Glomerular endothelial cell (primary cell): ENCODE measurements at places on chromosomes 16 and 17. TPM values are rescaled to one million over a fixed set of nuclear protein-coding genes. Genes with fewer than 3 reads are reported as not detected.

DNA sequence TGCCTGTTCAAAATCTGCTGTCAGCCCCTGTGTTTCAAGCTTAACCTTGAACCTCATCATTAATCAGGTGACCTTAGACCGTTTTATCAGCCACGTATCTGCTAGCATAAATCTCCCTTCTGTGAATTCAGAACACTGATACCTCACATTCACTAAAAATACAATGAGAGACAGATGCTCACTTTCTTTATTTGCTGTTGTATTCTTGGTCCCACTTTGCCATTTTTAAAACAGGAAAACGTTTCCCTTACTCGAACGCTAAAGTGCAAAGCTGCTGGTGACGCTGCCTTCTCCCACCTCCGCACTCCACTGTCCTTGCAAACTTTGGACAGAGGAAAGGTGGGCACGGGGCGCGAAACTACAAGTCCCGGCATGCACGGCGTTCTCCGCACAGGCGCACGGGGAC lies 220 bp upstream of the ARHGAP44 start:
- DNase-seq: no peak

DNA sequence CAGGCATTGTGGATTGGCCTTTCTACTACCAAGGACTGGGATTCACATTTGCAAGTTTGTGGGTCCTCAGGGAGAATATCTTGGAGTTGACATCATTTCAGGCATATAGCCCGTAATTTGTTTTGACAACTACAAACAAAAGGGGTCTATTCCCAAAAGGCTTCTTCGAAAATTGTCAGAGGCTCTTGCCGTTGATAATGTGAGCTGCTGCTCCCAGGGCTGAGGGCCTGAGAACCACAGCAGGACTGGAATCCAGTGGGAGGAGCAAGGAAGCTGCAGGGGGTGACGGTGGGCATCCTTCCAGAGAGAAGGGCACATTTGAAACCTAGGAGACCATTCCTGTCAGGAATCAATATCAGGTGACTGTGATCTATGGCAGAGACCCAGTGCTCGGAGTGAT lies 761.6 kb upstream of the RBFOX1 start:
- DNase-seq: no peak

ESRP2 gene
- 0.29 and 2.9 TPM in 2 replicates for total RNA-seq

- no peak for DNase-seq
These were observed 24.4 kb downstream of the YPEL2 start for GRCh38 chr17:59355702-59356325.

DNA sequence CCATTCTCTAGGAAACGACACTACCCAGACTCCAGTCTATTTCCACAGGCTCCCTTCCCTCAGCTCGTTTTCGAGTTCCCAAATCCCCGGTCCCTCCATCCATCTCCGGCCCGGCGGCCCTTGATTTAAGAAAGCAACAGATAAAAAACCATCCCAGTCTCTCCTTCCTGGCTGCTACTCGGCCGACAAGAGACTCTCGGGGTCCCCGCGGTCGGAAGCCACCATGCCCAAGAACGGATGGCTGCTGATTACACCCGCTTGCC lies 182 bp downstream of the RPL26 start:
- no peak for DNase-seq

TBL3 gene
- 50.7 and 59.4 TPM in 2 replicates for total RNA-seq

KCNH4 gene
- 0.05 and 0.70 TPM in 2 replicates for total RNA-seq
